Fibroblast of lung (primary cell): ENCODE measurements at places on chromosomes 7 and 10. TPM values are rescaled to one million over a fixed set of nuclear protein-coding genes. Genes with fewer than 3 reads are reported as not detected.

DNA sequence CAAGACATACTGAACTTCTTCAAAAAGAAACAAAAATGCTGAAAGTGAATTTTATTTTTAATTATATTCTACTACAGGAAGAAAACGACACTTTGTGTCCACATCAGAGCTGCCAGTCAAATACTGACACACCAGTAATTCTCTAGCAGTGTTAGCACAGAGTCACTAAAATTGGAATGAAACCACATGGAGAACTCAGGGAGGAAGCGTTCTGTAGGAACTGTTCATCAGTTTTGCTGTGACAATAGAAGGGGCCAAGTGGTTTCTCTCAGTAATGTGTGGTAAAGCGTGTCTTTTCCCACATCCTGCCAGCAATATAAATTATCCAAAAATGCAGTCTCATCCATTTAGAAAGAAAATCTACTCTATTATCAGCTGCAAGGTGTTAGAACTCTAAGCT lies 683.3 kb downstream of the GRM8 start:
- DNase-seq: peak; percentile 16

- no peak for DNase-seq
Measured at GRCh38 chr10:79941585-79942210, 7.2 kb downstream of the SFTPD start.

DNA sequence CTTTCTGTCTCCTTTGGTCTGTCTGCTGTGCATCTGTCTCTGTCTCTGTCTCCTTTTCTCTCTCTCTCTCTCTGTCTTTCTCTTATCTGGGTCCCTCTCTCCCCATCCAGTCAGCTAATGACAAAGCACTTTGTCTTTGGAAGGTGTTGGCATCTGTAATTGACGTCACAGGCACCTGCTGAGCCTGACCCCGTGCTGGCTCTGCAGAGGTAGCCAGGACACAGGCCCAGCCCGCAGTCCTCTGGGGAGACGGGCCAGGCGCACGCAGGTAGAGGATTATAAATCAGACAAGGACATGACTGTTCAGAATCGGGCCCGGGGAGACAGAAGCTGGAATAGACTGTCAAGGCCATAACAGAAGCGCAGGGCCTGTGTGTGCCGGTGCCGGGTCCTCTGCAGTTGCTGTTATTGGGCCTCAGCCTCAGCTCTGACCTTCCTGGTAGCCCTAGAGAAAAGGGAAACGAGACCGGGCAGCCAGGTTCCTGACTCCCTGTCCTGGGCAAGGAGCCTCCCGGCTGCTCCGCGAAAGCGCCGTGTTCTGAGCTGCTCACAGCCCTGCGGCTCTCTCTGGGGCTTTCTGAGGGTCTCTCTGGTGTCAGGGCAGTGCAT lies 10.7 kb upstream of the PSMG3 start:
- no peak for DNase-seq

- peak; percentile 9 for DNase-seq
Measured at GRCh38 chr10:4371691-4372295, 454.2 kb upstream of the AKR1E2 start.

DNA sequence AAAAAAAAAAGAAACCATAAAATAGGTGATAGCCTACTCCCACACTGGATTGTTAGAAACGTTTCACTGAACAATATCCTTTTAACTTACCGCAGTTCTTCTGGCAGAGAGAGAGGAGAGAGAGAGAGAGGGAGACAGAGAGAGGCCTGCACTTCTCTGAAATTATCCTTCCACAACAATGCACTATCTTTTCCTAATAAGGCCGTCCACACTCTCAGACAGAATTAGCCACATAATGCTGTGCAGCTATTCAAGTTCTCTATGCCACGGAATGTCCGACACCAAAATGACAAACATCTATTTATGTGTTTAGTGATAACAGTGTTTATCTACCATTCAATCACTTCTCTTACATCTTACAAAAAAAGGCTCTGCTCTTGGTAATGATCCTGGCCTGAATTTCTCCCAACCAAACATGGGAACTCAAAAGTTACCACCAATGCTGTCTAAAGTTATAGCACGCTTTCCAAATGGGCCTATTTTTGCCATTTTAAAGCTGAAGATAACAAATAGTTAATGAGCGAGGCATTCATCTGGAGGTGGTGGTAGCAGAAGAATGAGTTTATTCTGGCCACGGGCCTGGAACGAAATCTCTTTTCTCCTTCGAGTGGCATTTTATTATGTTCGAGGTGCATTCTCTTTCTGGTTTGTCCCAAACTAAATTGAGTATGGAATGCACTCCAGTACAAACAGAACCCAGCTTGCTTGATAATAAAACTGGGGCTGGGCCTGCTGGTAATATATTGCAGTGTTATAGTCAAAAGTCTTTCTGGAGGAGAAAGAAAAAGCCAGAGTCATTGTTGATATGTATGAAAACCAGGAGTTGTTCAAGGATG lies 160.2 kb upstream of the SVIL start:
- DNase-seq: no peak

GRCh38 chr10:65861249-65861648 lies 1064.6 kb upstream of the LRRTM3 start:
- peak; percentile 20 for DNase-seq

Gene PLA2G12B
- not detected in 2 replicates for total RNA-seq

Gene FGFBP3
- total RNA-seq: 0.26 and 0.50 TPM in 2 replicates

Gene NODAL
- total RNA-seq: not detected in 2 replicates

Gene CPXM2
- total RNA-seq: 9.8 and 48.1 TPM in 2 replicates
